ENCODE measurements at places on chromosomes 13 and 19.
A peak's percentile ranks its signal among the peaks of the same experiment; 100 is the strongest.

GRCh38 chr13:66322193-66322740 lies 907.9 kb downstream of the PCDH9 start:
- no peak for DNase-seq

DNA sequence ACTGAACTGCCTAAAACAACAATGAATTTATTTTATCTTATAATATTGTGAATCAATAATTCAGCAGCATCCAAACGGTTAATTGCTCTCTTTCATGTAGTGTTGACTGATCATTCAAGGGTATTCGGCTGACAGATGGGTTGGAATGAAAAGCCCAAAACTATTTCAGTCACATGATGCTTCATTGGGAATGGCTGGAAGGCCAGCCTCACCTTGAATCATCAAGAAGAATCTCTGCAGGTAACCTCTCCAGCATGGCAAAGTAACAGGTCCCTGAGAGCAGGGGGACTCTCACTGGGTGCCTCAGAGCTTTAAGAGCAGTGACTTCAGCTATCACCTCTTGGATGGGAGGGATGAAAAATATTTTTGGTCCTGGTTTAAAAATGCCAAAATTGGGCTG lies 1395.7 kb downstream of the OLFM4 start:
- no peak for DNase-seq

DNA sequence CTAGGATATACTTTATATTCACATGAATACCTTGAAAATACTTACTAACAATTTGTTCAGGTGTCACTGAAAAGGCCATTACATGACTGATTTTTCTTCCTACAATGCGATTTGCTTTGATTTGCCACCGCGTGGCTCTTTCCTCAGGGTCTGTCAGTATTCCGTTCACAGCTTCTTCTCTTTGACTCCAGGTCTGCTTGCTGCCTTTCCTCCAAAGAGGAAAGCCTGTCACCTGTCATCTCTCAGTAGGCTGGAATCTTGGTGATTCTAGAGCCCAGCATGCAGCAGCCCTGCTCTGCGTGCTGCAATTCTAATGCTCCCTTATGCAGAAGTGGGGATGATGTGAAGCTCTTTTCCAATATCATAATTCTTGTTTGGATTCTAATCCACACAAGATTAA lies 33.6 kb upstream of the SIAH3 start:
- no peak for DNase-seq

- peak; percentile 36 for DNase-seq
These were observed 82.5 kb downstream of the AKAP11 start for GRCh38 chr13:42354241-42355091.

GRCh38 chr19:47467914-47468313 lies 3.8 kb downstream of the SLC8A2 start:
- no peak for DNase-seq

DNA sequence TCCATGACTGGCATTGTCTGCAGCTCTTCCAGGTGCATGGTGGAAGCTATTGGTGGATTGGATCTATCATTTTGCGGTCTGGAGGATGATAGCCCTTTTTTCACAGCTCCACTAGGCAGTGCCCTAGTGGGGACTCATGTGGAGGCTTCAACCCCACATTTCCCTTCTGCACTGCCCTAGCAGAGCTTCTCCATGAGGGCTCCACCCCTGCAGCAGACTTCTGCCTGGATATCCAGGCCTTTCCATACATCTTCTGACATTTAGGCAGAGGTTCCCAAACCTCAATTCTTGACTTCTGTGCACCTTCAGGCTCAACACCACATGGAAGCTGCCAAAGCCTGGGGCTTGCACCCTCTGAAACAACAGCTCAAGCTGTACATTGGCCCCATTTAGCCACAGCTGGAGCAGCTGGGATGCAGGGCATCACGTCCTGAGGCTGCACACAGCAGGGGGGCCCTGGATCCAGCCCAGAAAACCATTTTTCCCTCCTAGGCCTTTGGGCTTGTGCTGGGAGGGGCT lies 800.2 kb upstream of the MIR17HG start:
- no peak for DNase-seq

All from epithelial cell of prostate (primary cell).